ENCODE measurements at places on chromosomes 16 and 17.

GRCh38 chr17:72697602-72698146, 394.8 kb downstream of the SLC39A11 start:
- DNase-seq, result no peak

GRCh38 chr16:8655184-8655717, 19.2 kb upstream of the ABAT start:
- no peak for DNase-seq

DNA sequence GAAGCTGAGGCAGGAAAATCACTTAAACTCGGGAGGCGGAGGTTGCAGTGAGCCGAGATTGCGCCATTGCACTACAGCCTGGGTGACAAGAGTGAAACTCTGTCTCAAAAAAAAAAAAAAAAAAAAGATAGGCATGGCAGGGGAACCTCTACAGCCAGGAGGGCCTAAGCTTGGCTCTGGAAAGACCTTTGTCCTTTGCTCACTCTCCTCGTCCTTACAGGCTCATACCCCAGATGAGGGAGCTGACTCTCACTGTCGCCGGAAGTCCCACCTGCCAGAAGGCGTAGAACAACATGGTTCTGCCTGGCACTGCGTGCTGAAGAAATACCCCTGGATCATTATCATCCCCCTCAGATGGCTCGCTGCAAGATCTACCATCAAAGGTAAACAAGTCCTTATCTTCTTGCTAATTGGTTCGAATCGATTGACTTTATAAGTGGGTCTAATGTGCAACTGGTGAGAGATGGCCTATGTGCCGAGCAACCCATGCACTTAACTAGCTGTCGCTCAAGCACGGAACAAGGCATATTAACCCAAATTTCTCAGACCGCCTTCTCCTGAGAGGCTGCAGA, 29.7 kb downstream of the RTN4RL1 start:
- DNase-seq, result no peak

- DNase-seq, result no peak
Observed at GRCh38 chr17:61411261-61412142, 11.9 kb downstream of the TBX2 start.

- DNase-seq, result no peak
Observed at GRCh38 chr16:51404386-51404785, 253.3 kb upstream of the SALL1 start.

DNA sequence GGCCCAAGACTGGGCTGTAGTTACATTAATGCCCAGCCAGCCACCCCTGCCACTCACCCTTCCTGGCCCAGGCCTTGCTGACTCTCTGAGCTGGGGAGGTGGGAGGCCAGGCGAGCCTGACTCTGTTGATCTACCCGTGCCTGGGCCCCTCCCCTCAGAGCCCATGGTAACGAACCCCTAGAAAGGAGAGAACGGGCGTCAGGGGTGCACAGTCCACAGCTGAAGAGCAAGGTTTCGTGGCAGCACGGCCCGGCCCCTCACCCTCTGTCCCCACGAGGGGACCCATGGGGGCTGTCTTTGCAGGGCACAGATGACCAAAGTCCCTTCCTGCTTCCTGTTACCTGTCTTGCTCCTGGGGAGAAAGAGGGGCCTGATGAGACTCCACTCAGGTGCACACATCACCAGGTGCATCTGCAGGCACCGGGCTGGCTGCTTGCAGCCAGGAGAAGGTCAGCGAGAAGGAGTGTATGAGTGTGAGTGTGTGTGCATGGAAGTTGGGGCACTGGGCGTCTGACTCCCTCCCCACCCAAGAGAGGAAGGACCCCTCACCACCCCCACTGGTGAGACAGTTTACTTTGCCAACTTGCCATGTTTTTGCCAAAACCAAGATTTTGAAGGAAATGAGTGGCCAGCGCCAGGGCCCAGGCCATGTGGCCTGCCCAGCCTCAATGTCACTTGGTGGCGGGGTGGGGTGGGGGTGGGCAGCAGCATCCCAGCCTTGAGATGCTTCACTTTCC, 359.1 kb downstream of the SEC14L1 start:
- DNase-seq, result no peak

GRCh38 chr17:61088556-61088955, 311.1 kb upstream of the TBX2 start:
- DNase-seq, result no peak

- no peak for DNase-seq
Observed at GRCh38 chr17:80561541-80562114, 17.0 kb downstream of the RPTOR start.

- DNase-seq, result no peak
Observed at GRCh38 chr17:20128036-20128667, 119.0 kb downstream of the SPECC1 start.

DNA sequence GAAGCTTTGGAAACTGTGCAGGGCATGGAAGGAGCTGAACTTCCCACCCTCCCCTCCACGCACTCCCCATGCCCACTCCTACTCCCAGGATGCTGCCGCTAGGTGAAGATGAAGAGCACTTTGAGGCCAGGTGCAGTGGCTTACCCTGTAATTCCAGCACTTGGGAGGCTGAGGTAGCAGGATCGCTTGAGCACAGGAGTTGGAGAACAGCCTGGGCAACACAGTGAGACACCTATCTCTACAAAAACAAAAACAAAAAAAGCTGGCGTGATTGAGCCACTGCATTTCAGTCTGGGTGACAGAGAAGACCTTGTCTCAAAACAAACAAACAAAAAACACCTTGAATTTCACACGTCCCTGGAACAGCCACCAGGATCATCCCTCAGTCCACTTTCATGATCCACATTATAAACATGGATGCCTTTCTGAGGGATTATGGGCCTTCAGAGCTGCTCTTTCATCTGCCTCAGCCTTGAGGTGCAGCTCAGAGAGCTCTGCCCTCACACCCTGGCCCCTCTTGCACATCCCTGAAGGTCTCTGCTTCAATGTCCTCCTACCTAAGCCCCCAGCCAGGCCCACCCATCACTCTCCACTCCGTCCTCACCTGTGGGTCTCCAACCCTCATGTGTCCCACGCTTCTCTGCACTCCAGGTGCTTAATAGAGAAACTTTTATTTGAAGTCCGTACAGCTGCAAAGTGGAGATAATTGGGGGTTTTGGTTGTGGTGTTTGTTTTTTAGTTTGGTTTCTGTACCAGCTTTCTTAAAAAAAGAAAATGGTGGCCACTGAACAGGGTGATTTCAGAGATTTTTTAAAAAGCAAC, 25.8 kb downstream of the PHB1 start:
- no peak for DNase-seq

- DNase-seq, result no peak
Observed at GRCh38 chr16:85733155-85733838, 17.6 kb downstream of the C16orf74 start.

GRCh38 chr17:47993964-47994363, 23.1 kb downstream of the CDK5RAP3 start:
- no peak for DNase-seq

DNA sequence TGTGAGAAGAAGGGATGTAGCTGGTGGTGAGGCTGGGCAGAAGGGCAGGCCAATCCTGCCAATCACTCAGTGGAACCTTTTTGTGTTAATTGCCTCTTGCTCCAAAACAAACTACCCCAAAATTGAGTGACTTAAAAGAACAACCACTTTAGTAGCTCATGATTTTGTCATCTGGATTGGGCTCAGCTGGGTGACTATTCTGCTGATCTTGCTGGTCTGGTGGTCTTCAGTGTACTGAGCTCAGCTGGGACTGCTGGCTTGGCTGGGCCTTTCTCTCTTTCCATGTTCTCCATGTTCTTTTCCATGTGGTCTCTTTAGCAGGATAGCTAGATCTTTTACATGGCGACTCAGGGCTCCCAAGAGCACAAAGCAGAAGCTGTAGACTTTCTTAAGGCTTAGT, 37.7 kb upstream of the SDK2 start:
- DNase-seq, result no peak

- no peak for DNase-seq
Observed at GRCh38 chr16:87728026-87728425, 37.8 kb downstream of the KLHDC4 start.

DNA sequence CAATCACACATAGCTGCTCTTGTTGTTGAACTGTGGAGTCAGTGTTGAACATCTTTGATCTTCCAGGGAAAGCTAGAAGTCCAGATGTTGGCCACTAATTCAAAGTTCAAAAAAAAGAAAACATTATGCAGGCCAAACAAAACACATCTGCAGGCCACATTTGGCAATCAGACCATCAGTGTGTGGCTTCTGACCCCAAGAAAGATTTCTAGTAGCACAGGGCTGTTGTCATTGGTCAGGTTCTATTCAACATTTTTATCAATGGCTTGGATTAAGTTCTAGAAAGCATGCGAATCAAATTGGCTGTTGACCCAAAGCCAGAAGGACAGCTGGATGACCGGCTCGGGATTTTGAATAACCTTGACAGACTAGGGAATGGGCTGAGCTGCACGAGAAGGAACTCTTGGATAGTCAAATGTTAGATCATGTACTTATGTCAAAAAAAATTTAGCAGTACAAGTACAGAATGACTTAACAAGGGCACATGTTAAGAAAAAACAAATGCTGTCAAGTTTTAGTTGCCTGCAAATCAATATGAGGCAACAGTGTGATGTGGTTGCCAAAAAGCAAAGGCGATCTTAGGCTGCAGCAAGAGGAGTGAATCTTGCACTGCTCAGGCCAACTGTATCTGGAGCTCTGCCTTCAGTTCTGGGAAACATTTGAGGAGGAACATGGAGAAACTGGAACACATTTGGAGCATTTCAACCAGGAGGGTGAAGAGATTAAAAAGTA, 187.6 kb downstream of the RGS9 start:
- no peak for DNase-seq

DNA sequence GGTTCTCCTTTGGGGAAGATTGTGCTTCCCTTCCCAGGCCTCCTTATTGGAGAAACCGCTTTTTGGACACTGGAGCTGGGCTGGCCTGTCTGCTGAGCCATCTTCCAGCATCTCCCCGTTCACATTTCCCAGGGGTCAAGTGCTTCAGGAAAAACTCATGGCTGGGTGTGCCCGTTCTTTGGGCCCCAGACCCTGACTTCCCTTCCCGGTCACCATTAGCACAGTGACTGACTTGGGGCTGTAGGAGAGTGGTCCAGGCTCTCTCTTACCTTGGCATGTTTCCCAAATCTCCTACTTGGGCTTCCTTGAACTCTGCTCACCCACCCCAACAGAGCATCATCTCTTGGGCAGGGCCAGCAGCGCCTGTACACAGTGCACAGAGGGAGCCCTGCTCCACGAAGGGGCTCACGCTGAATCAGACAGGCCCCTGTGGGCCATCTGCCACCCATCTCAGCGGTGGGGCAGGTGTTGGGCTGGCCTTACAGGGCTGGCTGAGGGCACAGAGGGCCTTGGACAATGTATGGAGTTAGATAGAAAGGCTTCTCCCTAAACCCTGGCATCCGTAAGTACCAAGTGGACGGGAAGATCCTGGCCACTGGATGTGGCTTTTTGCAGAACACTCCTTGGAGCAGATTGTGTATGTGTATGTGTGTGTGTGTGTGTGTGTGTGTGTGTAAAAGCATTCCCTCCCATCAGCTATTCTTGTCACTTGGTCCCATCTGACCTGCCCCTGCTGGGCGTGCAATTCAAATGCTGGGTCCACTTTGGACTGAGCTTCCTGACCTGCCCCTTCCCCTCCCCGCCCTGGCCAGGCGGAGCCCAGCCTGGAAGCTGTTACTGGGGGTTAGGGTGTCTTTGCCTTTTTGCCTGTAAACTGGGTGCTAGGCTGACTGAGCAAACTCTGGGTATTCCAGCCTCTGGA, 24.9 kb upstream of the CDC42EP4 start:
- DNase-seq, result no peak

GRCh38 chr16:19363740-19364139, 53.9 kb upstream of the TMC5 start:
- no peak for DNase-seq

DNA sequence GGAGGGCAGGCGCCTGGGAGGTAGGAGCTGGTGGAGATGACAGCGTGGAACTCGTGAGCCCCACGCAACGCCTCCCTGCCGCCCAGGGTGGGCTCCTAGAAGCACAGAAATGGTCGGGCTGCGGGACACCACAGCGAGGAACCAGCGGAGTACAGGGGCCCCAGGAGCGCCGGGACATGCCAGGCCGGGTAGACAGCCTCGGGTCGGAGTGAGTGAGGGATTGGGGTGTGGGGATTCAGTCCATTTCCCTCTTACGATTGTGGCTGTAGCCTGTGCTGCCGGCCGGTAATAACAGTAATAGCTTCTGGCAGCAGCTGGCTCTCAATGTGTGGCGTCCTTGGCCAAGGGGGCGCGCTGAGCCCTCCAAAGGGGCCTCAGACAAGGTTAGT, 12.2 kb upstream of the CES3 start:
- DNase-seq, result no peak

- DNase-seq, result no peak
Observed at GRCh38 chr17:50220811-50221210, 19.4 kb upstream of the COL1A1 start.

DNA sequence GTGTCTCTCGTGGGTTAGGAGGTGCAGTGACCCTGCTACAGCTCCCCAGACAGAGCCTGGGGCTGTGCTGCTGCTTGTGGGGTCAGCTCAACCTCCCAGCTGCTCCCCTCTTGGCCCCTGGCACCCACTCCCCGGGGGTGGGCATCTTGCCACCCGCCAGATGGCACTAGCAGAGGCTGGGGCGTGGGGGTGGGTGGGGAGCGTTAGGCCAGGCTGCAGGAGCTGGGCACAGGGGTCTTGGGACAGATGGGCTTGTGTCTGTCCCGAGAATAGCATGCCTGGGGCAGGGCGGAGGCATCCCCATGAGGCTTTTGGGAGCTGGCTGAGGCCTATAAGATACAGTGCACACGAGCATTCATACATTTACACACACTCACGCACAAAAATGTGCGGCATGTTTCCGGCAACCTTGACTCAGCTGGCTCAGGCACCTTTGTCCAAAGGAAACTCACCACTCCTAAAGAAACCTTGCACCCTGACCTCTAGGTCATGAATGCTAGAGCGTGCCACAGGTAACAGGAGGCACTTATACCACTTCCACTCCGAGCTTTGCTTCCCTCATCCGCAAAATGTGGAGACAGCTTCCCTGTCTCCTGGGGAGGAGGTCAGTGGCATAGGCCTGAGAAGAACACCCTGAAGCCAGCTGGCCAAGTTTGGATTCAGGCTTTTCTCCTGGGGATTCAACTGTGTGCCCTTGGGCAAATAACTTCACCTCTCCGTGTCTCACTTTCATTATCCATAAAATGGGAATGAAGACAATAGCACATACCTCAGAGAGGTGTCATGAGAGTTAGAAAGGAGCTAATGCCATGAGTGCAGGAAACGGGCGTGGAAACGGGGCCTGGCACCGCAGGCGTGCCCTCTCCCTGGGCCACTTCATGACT, 78.9 kb upstream of the LHX1 start:
- no peak for DNase-seq

- DNase-seq, result no peak
Observed at GRCh38 chr16:24442631-24443030, 96.7 kb upstream of the RBBP6 start.

- DNase-seq, result peak; percentile 4
Observed at GRCh38 chr17:51015145-51015558, 105.5 kb downstream of the SPAG9 start.

DNA sequence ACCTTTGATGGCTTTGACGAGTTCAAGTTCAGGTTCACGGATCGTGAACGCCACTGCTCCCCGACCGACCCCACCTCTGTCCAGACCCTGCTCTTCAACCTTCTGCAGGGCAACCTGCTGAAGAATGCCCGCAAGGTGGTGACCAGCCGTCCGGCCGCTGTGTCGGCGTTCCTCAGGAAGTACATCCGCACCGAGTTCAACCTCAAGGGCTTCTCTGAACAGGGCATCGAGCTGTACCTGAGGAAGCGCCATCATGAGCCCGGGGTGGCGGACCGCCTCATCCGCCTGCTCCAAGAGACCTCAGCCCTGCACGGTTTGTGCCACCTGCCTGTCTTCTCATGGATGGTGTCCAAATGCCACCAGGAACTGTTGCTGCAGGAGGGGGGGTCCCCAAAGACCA, 17.6 kb downstream of the NOD2 start:
- DNase-seq, result no peak

All from NCI-H1417 treated with DMSO at 0.1 percent for 48 hours (cell line).